Right lung (tissue), 10 donors: ENCODE measurements at places on chromosomes 2 and 18. TPM values are rescaled to one million over a fixed set of nuclear protein-coding genes. Genes with fewer than 3 reads are reported as not detected.

The ANKRD30B gene
- polyA plus RNA-seq: 0.08 TPM

- DNase-seq: no peak
Observed at GRCh38 chr2:20672201-20672951, 5.4 kb downstream of the GDF7 start.

DNA sequence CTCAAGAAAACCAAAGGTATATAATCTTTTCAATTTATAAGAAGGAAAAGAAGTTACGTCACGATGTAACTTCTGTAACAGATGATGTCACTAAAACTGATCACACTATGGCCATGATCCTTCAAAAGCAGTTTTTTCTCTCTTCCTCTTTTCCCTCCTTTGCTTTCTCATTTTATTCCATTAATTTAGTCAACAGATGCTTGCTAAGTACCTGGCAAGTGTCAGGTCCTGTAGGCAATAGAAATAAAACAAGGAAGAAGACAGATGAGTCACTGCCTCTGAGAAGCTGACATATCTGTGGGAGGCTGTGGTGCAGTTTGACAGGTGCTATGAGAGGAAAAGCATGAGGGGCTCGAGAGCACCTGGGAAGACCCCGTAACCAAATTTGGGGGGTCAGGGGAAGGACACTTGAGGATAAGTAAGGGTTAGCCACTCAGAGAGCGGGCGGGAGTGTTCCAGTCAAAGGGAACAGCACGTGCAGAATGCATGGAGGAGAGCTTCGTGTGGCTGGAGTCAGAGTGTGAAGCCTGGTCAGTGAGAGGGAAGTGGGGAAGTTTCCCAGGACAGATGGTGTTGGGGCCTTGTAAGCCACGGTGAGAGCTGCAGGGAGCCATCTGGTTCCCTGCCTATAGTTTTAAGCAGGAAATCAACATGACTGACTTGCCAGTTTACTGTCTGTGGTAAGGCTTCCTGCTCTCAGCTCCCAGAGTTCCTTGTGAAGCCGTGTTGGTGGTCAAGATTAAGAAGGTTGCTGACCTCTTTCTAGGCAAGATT lies 198.8 kb upstream of the FOSL2 start:
- no peak for DNase-seq

The MALT1 gene
- 14.4 TPM for polyA plus RNA-seq

- no peak for DNase-seq
Observed at GRCh38 chr2:88574445-88574844, 52.8 kb downstream of the EIF2AK3 start.

DNA sequence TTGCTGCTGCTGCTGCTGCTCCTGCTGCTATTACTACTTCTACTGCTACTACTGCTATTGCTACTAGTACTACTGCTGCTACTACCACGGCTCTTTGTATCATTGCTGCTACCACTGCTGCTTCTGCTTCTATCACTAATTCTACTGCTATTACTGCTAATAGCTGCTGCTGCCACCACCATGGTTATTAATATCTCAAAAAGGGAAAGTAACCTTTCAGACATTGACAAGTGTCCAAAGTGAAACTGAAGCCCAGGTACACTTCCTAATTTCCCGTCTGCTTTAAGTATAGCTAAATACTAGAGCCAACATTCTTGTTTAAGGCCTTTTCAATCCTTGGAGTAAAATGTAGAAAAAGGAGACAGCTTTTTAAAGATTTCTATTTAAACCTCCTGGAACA lies 45.4 kb upstream of the EHBP1 start:
- DNase-seq: no peak

The PARD3B gene
- 22.9 TPM for polyA plus RNA-seq

The HNMT gene
- 58.8 TPM for polyA plus RNA-seq

The TUBA4B gene
- polyA plus RNA-seq: 5.7 TPM

The RNF152 gene
- polyA plus RNA-seq: 11.6 TPM

GRCh38 chr2:172305066-172305465 lies 122.3 kb upstream of the ITGA6 start:
- no peak for DNase-seq

- peak; percentile 81 for DNase-seq
Observed at GRCh38 chr2:130336877-130337734, 5.6 kb upstream of the IMP4 start.

DNA sequence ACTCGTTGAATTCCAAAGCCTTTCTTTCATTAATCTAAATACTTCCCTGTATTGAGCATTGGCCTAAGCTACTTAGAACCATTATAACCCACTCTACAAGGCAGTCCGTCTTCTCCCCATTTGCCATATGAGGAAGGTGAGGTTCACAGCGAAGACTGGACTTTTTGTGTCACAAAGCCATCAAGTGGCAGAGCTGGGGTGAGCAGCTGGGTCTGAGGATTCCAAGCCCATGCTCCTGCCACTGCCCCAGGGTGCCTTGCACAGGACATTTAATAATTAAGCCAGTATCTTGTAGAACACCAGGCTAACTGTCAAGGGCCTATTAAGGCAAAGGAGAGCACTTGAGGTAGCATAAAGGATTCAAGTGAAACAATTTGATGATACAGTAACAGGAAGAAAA lies 68.8 kb upstream of the ZNF397 start:
- no peak for DNase-seq

DNA sequence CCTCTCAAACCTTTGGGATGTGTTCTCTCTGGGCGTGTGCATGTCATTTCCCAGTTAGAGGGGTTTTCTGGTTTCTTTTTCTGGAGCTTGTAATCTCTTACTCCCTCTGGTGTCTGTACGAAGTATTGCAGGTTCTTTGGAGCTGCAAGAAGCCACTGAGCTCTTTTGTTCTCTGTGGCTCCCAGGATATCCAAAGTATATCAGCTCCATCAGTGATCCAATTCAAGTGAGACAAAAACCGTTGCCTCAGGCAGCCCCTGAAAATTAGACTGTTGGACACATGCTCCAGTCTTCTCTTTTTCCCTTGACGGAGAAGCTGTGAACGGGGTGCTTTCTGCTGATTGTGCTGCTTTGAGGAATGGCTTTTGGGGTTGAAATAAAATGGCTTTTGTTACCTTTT lies 59.0 kb upstream of the LDLRAD4 start:
- peak; percentile 38 for DNase-seq

The IL37 gene
- 0.42 TPM for polyA plus RNA-seq

The ATP6V1C2 gene
- polyA plus RNA-seq: 2.9 TPM

- DNase-seq: no peak
Observed at GRCh38 chr2:72084584-72084976, 63.1 kb downstream of the CYP26B1 start.

- peak; percentile 89 for DNase-seq
Observed at GRCh38 chr2:20378891-20379519, 28.4 kb upstream of the PUM2 start.

DNA sequence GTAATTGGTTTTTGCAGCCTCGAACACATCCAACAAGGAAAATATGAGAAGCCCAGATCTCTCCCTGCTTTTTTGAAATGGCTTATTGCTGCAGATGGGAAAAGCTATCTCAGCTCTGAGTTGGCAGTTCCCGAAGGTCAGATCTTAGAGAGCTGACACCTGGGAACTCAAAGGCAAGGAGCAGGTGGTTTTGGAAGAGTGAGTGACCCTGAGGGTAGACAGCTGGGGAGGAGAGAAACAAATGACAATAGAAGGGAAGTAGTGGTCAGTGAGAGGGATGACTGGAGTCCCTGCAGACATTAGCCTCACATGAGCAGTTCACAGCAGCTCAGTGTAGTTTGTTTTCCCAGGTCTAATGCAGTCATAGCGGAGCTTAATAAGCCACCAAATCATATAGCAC lies 317.9 kb downstream of the STK39 start:
- DNase-seq: no peak

DNA sequence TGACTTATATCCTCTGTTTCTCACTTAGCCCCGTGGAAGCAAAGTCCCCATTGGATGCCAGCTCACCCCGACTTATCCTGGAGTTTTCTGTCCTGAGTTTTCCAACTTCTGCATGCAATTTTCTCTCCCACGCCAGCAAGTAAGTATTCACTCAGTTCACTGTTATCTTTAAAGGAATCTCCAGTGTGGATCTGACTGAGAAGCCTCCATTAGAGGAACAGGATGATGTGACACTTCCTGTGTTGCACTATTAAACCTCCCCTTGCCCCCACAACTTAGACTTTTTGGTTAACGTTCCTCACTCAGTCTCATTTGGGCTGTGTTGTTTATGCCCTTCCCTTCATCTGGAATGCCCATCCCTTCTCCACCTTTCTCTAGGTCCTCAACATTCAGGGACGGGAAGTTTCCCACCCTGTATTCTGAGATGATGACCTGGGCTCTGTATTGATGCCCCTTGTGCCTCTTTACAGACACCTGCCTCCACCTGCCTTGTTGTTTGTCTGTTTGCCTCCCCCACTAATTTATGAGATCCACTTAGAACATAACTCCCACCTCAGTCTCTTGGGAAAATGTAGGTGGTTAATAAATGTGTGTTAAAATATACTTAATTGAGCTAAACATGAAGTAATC lies 536.1 kb upstream of the RAB6C start:
- no peak for DNase-seq

The RTP5 gene
- polyA plus RNA-seq: not detected

- peak; percentile 51 for DNase-seq
Observed at GRCh38 chr18:51668101-51668500, 470.6 kb upstream of the MEX3C start.

GRCh38 chr2:48532824-48533223 lies 2.9 kb downstream of the STON1 start:
- no peak for DNase-seq

The REG1B gene
- polyA plus RNA-seq: not detected

DNA sequence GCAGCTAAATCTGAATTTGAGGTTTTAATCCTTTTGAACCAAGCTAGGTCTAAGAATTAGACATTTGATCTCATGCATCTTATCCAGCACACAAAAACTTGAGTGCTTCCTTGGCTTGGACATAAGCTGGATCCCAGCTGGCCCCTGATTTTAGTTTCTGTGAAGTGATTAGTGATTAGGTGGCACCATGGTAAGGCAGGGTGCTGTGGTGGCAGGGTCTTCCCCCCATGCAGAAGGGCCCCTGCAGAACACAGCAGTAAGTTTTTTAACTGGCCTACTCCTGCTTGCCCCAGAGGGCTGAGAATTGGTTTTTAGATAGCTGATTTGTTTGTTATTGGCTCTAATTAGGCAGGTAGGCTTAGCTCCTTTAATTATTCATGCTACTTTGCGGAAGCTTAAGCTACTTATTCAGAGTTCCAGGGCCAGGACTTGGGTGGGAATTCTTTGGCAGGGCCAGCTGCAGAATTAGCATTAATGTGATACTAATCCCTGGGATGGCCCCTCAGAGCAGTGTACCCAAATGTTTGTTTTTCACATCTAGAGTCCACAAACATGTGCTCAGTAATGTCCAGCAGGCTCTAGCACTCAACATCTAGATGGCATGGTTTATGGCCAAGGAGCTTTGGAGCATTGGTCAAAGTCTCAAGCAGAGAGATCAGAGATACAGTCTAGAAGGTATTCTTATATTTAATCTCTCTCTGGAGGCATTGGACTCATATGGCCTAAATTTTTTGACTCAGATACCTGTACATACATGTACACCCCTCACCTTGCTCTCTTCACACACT lies 99.6 kb downstream of the FMNL2 start:
- DNase-seq: no peak

- DNase-seq: peak; percentile 23
Observed at GRCh38 chr18:67199993-67200617, 316.4 kb downstream of the DSEL start.

The CAB39 gene
- 62.9 TPM for polyA plus RNA-seq

The IL1R2 gene
- polyA plus RNA-seq: 0.40 TPM

GRCh38 chr2:46175419-46175818 lies 121.8 kb upstream of the EPAS1 start:
- DNase-seq: no peak

The SLC16A14 gene
- polyA plus RNA-seq: 11.3 TPM

GRCh38 chr18:77093067-77093430 lies 39.5 kb downstream of the MBP start:
- DNase-seq: no peak

DNA sequence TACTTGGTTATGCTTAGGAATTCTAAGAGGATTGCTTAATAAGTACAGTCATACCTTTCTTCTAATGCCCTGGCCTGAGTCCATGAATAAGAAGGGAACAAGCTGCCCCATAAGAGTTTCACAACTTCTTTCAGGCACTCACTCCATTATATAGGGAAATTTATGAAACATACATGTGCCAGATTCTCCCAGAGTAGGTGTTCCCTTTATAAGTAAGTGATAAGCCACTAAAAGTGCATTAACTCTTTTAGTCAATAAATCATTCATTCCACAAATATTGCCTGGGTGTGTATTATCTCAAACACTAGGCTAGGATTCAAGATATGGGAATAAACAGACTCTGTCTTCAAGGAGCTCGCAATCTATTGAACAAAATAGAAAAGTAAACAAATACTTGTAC lies 84.5 kb upstream of the RBBP8 start:
- peak; percentile 40 for DNase-seq

DNA sequence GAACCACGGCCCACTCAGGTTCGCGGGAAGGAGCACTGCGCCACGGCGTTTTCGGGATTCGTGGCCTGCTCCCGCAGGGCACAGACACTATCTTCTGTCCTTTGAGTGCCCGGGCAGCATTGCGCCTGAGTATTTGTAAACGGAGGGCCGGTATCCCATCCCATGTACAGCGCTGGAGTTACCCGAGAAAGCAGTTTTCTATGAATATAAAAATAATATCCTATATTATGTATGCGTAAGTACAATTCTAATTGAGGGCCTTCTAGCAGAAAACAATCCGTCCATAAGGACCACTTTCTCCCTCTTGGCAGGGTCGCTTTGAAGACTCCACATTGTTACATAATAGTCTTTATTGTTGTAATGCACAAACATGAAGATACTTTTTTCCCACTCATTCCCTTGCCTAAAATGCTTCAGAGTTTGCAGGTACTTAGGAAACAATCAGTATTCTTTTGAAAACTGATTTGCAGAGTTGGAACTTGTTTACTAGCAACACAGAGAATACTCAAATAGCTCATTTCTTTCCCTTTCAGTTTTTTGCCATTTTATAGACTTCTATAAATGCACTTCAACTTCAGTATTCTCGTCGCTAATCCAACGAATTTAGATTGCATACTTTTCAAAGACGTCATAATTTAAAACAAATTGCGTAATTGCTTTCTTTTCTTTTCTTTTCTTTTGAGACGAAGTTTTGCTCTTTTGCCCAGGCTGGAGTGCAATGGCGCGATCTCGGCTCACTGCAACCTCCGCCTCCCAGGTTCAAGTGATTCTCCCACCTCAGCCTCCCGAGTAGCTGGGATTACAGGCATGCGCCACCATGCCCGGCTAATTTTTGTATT lies 1.0 kb upstream of the REV1 start:
- no peak for DNase-seq

- no peak for DNase-seq
Observed at GRCh38 chr2:30394096-30394495, 53.0 kb upstream of the LCLAT1 start.

The NR4A2 gene
- 5.2 TPM for polyA plus RNA-seq

The TEKT4 gene
- polyA plus RNA-seq: 0.16 TPM

- DNase-seq: no peak
Observed at GRCh38 chr2:202382684-202383083, 6.6 kb downstream of the BMPR2 start.

GRCh38 chr2:73827018-73827417 lies 1.7 kb upstream of the STAMBP start:
- DNase-seq: no peak

The UGT1A6 gene
- not detected for polyA plus RNA-seq

The MAP3K20 gene
- polyA plus RNA-seq: 76.4 TPM

- peak; percentile 39 for DNase-seq
Observed at GRCh38 chr2:148754864-148755263, 110.3 kb downstream of the EPC2 start.
